T follicular helper cell (primary cell): ENCODE measurements at places on chromosomes 1 and 21.

GRCh38 chr1:225479996-225480720 lies 52.3 kb upstream of the LBR start:
- no peak for DNase-seq

GRCh38 chr1:78673120-78673519 lies 23.5 kb downstream of the IFI44 start:
- no peak for DNase-seq

- peak; percentile 48 for DNase-seq
These were observed 562 bp downstream of the MAP7D1 start for GRCh38 chr1:36156329-36157114.

- no peak for DNase-seq
These were observed 15.8 kb upstream of the SLC25A44 start for GRCh38 chr1:156177919-156178654.

DNA sequence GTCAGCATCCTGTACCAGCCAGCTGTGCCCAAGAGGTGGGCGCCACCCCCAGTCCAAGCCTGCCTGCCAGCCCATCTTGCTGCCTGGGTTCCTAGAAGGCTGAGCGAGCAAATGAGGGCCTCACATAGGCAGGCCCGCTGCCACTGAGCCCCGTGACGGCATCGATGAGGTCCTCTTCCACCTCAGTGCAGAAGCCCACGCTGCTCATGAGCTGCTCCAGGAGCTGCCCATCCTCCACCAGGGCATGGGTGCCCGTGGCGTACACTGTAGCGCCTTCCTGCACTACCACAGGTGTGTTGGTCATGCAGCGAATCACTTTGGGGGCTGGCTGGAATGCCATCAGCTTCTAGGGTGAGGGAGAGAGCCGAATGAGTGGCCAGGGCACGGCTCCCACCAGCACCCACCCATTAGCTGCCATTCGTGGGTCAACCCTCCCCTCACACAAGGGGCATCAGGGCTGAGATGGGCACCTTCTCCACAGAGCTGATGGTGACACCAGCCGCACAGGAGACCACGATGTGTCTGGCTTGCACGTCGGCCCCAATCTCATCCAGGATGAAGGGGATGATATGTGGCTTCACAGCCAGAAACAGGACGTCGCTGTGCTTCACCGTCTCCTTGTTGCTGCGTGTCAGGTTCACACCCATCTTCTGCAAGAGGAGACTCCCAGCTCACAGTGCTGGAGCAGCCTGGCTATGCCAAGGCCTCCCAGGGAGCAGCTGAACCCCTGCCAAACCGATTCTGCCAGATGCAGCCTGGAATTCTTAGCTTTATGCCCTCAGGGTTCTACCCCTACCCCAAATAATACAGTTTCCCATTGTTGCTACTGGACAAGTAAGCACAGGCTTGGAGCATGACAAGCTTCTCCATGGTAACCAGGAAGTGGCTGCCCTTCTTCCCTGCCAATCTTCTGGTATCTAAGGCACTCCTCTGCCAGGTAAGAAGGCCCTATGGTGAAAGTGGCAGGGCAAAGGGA lies 2.0 kb downstream of the PYCR2 start:
- no peak for DNase-seq

GRCh38 chr1:242811092-242811840 lies 286.8 kb upstream of the PLD5 start:
- DNase-seq: no peak

DNA sequence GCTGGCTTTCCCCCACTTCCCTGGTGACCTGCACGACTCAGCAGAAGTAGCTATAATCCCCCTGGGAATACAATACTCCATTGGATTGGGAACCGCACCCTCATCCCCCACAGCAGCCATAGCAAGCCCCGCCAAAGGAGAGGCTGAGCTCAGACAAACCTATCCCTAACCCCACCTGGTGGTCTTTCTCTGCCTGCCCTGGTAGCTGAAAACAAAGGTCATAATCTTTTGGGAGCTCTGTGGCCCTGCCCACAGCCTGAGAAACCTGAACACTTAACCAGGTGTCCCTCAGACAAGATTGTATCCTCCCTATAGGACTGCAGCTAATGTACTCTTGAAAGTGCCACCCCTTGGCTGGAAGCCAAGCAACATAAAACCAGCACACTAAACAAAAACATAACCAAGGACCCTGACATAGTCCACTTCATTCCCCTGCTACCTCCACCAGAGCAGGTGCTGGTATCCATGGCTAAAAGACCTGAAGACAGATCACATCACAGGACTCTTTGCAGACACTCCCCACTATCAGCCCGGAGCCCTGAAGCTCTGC lies 71.6 kb upstream of the RUNX1 start:
- DNase-seq: no peak

DNA sequence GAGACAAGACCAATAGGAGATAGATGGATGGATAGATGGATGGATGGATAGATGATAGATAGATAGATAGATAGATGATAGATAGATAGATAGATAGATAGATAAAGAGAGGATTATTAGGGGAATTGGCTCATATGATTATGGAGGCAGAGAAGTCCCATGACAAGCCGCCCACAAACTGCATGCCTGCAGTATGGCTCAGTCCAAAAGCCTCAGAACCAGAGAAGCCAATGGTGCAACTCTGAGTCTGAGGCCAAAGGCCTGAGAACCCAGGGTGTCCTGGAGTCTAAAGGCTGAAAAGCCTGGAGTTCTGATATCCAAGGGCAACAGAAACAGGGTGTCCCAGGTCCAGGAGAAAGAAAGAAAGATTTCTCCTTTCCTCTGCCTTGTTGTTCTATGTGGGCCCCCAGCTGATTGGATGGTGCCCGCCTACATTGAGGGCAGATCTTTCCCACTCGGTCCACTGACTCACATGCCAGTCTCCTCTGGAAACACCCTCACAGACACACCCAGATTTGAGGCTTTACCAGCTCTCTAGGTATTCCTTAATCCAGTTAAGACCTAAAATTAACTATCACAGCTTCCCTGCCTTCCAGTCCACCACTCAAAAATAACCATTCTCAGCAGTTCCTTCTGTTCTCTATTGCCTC lies 39.6 kb upstream of the IRF2BP2 start:
- DNase-seq: no peak

DNA sequence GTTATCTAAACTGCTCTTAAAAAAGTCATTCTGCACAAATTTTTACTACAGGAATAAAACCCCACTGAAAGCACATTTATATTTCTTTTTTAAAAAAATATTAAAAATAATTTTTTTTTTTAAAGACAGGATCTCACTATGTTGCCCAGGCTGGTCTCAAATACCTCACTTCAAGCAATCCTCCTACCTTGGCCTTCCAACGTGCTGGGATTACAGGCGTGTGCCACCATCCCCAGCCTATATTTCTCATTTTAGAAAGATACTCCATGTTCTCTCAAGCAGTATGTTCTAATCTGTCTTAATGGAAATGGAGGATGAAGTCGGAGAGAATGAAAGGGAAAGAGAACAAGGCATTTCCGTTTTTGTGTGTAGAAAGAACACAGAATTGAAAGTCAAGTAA lies 17.1 kb downstream of the USP24 start:
- no peak for DNase-seq

DNA sequence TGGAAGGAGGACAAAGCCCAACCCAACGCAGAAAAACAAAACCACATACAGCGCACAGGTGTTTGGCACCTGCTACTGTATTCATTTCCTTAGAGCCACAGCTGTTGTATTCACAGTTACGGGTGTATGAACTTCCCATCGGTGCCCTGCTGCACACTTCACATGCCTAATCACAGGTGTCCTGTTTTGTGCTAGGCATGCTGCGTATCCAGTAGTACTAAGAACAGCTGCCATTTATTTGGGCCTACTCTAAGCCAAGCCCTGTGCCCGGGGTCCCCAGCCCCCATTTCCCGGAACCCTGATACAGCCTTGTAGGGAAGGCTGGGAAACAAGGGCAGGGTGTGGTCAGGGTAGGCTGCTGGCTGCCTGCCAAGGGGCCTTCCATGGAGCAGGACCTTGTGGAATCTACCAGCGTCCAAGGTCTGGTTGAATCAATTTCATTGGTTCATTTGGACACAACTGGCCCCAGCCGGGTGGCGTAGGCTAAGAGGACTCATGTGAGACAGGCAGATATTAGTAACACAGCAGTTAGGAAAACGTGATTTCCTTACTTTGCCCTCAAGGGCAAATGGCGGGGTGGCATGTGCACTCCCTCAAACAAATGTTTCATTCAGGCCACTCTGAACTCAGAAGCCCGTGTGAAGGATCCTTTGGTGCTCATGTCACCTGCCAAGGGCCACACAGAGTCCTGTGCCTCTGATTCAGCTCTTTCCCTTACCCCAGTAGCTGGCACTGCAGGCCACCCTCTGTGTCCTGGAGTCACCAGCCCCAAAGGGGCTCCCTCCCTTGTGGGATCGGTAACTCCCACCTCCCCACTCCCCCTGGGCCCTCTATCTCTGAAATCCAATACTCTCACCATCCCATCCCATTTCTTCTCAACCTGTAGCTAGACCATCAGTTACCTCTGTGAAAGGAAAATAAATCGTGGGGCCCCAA lies 986 bp upstream of the RNF186 start:
- DNase-seq: no peak

DNA sequence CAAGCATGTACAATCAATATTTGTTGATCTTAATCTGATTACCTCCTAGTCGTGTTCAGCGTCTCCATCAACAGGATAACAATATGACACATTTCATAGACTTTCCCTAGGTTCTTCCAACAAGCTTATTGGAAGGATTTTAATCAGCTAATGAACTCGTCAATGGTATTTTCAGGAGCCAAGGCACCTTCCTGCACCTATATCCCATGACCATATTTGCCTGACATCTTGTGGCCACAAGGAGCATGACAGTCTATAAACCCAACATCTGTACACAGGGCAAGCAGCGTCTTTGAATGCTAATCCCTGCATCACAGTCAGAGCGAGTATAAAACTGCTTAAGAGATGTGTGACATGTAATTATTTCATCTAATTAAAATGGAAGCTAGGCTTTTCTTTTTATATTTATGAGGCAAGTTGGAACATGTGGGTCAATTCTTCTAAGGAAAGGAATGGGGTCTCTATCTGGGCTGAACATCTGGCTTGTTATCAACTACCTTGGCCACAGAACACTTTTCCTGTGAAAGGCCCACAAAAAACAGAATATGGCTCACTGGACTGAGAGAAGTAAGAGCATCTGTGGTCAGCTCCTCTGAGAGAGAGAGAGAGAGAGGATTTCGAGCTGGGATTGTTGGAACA lies 388.8 kb downstream of the NTNG1 start:
- DNase-seq: no peak

GRCh38 chr1:211708006-211708405 lies 32.6 kb upstream of the NEK2 start:
- no peak for DNase-seq

DNA sequence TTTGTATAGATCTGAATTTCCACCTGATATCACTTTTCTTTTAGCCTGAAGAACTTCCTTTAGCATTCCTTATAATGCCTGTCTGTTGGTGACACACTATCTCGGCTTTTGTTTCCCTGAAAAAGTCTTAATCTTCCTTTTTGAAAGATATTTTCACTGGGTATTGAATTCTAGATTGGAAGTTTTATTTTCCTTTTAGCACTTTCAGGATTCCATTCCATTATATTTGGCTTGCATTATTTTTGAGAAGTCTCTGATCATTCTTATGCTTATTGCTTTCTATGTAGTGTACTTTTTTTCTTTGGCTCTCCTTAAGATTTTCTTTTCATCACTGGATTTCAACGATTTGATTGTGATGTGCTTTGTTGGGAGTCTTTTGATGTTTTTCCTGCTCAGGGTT lies 510.7 kb downstream of the RWDD3 start:
- DNase-seq: no peak

- no peak for DNase-seq
These were observed 43.6 kb upstream of the ACTL8 start for GRCh38 chr1:17711577-17711910.

GRCh38 chr1:150967936-150968335 lies 6.7 kb downstream of the CERS2 start:
- DNase-seq: no peak

DNA sequence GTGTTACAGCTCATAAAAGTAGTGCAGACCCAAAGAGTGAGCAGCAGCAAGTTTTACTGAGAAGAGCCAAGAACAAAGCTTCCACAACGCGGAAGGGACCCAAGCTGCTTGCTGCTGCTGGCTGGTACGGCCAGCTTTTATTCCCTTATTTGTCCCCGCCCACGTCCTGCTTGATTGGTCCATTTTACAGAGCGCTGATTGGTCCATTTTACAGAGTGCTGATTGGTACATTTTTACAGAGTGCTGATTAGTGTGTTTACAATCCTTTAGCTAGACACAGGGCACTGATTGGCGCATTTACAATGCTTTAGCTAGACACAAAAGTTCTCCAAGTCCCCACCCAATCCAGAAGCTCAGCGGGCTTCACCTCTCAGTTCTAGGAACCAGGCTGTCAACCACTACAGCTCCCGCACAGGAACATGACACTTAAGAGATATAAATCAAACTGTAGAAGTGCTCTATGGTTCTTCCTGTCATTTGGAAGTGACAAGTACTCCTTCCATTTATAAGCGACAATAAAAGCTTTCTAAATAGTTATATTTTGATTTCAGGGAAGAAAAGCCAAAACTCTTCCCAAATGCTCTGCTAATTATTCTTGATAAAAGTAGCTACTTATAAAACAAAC lies 28.5 kb downstream of the RNF115 start:
- DNase-seq: no peak

DNA sequence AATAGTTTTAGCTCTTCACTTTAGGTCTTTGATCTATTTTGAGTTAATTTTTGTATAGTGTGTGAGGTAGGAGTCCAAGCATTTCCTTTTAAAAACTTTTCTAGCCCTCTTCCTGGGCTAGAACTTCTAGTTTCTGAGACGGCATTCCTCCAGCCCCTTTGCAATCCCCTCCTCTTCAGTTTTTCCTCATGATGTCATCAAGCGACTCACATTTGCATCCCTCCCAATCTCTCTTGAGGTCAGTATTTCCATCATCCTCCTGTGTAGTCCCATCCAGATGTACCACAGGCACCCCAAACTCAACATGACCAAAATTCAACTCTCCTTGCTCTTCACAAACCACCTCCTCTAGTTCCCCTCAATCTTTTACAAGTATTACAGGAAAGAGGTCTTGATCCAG lies 10.7 kb downstream of the HMGN2 start:
- DNase-seq: no peak

GRCh38 chr1:59333626-59334277 lies 36.9 kb downstream of the FGGY start:
- DNase-seq: no peak

- DNase-seq: peak; percentile 50
These were observed 7.7 kb downstream of the ENSA start for GRCh38 chr1:150621497-150622302.

DNA sequence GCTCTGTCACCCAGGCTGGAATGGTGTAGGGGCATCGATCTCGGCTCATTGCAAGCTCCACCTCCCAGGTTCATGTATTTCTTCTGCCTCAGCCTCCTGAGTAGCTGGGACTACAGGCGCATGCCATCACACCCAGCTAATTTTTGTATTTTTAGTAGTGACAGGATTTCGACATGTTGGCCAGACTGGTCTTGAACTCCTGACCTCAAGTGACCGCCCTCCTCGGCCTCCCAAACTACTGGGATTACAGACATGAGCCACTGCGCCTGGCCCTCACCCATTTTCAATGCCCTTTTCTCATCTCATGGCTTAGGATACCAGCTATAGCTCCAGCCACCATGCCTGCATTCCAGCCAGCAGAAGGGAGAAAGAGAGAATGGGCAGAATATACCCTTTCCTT lies 12.9 kb upstream of the SOX13 start:
- no peak for DNase-seq
